CD4-positive, alpha-beta T cell treated with Interleukin-2 at 100 ng/mL for 4 hours (primary cell): ENCODE measurements at places on chromosomes 3 and 15.

GRCh38 chr3:131174752-131175151 lies 148.1 kb downstream of the NEK11 start:
- peak; percentile 29 for DNase-seq

GRCh38 chr15:86644339-86644738 lies 564.7 kb downstream of the AGBL1 start:
- DNase-seq = no peak

DNA sequence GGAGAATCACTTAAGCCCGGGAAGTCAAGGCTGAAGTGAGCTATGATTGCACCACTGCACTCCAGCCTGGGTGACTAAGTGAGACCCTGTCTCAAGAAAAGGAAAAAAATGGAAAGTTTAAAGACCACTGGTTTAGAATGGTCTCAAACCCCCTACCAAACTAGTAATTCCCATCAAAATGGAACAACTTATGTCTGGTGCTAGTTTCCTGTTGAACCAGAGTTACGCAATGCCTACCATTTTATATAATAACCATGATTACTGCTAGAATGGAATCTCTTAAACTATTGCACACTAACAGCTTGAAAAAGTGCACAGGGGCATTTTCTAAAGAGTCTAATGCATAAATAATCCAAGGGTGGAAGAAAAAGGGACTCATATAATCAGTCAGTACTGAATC lies 43.6 kb downstream of the DMXL2 start:
- no peak for DNase-seq

GRCh38 chr3:79246875-79247724 lies 520.7 kb downstream of the ROBO1 start:
- no peak for DNase-seq

GRCh38 chr3:169787791-169788190 lies 14.6 kb downstream of the MYNN start:
- DNase-seq = no peak

DNA sequence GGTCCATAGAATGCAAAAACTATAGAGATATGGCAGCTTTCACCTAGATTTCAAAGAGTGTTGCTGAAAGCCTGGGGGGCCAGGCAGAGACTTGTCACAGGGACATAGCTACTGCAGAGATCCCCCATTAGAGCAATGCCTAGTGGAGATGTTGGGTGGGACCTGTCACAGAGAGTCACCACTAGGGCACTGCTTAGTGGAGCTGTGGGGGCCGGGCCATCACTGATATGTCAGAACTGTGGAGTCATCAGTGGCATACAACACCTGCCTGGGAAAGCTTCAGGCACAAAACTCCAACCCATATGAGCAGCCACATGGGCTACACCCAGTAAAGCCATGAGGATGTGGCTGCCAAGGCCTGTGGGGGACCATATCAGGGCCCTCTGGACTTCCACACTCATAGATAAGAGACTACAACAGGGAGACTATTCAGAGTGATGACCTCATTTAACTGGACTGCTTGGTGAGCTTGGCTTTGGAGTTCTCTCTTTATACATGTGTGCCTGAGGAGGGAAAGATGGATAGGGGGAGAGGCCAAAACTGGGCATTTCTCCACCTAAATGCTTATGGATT lies 176.3 kb downstream of the ZNF621 start:
- DNase-seq = no peak

GRCh38 chr15:75598361-75598760 lies 19.2 kb upstream of the PTPN9 start:
- DNase-seq = no peak

DNA sequence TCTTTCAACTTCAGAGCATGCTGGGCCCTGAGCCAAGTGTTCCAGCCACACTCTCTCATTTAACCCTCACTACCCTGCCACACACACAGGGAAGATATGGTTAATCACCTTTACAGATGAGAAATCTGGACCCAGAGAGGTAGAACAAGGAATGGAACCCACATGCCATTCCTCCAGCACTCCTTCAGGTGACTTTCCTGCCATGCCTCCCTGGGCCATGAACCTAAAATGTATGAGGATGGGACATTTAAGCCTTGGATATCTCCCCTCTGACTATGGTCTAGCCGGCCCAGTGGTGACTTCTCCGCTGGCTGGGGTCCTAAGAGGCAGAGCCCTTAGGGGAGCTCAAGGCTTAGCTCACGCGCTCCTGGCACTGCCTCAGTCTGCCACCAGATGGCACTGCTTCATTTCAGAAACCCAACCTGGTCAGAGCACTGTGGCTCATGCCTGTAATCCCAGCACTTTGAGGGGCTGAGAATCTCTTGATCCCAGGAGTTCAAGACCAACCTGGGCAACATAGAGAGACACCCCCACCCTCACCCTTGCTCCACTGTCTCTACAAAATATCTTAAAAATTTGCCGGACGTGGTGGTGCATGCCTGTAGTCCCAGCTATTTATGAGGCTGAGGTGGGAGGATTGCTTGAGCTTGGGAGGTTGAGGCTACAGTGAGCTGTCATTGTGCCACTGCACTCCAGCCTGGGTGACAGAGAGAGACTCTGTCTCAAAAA lies 2.2 kb upstream of the DCAF1 start:
- peak; percentile 84 for DNase-seq

DNA sequence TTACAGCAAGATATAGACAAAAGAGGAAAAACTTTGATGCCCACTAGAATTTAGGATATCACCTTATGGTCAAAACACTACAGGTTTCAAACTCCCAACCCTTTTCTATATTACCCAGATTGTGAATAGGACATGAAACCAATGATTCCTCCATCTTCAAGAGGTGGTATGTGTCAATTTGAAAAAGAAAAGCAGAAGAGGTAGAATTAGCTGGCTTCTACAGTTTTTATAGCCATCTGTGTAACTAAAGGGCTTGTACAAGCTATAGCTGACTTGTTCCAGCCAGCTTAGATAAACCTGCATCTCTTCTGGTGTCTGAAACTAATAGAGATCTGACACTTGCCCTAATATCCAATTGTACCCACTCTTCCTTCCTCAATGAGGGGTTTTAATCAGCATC lies 24.9 kb upstream of the HGD start:
- DNase-seq = no peak

GRCh38 chr3:174099724-174100123 lies 702.2 kb downstream of the NLGN1 start:
- no peak for DNase-seq

GRCh38 chr3:177057768-177058167 lies 139.5 kb downstream of the TBL1XR1 start:
- peak; percentile 54 for DNase-seq

GRCh38 chr15:40902605-40903561 lies 8.6 kb downstream of the VPS18 start:
- DNase-seq = no peak

GRCh38 chr3:89025185-89025584 lies 82.2 kb upstream of the EPHA3 start:
- no peak for DNase-seq

- DNase-seq = no peak
Measured at GRCh38 chr3:16788440-16789056, 96.2 kb upstream of the PLCL2 start.

DNA sequence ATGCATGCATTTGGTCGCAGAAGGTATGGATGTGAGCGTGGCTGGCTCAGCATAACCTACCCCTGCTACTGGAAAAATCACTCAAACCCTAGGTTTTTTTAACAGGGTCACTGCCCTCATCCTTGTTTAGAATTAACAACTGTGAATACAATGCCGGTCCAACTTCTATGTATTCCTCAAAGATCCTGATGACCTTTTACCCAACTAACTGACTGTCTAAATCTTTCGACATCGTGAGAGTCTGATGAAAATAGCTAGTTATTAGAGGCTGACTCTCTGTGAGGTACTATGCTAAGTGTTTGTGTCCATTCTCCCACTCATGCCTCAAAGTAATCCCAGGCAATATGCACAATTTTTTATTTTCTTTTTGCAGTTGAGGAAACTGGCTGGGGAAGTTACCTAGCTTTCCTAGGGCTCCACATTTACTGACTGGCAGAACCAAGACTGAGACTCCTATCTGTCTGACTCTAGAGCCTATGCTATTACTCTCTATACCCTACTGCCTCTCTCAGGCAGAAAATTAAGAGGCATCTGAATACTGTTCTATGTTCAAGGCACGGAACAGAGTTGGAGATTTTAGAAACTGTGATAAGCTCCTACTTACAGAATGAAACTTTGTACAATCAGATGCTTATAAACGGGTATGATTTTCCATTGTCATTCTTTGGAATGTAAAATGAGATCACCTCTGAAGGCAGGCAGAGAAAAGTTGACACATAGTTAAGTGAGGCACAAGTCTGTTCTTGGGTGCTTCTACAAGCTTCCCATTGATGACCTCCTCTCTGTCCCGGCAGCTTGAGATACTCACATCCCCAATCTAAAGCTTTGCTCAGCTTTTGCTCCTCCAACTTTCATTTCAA lies 56.4 kb downstream of the FILIP1L start:
- DNase-seq = no peak

- no peak for DNase-seq
Measured at GRCh38 chr3:57451150-57451846, 92.8 kb downstream of the DNAH12 start.

DNA sequence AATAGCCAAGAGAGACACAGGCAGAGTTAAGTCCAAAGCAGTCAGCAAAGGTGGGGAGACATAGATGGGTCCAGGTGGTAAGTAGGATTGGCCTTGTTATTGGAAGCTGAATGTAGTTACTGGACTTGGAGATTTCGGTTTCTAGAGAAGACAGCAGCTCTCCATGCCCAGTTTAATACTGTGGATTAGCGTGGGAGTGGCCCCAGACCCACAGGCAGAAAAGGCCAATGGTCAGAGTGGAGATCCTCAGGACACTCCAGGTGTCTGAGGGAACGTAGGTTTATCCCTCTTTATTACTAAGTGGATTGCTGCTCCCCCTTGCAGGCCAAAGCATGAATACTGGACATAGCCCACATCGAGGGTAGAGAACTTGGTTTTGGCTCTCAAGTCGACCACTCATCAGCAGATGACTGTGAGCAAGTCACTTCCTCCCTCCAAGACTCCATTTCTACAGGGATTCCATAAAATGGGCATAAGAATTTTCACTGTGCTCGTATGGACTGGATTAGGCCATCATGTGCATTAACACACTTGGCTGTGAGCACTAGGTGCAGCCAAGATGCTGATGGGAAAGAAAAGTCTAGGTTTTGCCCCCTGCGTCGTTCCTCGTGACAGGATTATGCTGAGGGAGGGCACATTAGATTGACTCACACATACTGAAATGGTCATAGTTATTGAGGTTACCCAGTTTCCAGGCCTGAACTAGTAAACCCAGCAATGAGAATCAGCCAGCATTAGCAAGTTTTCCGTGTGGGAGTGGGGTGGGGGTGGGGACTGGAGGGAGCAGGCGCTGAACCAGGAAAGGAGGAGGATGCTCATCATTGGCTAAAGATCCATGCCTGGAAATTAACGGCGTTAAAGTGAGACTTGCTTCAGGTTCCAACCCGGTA lies 225.2 kb upstream of the TPRG1 start:
- no peak for DNase-seq

DNA sequence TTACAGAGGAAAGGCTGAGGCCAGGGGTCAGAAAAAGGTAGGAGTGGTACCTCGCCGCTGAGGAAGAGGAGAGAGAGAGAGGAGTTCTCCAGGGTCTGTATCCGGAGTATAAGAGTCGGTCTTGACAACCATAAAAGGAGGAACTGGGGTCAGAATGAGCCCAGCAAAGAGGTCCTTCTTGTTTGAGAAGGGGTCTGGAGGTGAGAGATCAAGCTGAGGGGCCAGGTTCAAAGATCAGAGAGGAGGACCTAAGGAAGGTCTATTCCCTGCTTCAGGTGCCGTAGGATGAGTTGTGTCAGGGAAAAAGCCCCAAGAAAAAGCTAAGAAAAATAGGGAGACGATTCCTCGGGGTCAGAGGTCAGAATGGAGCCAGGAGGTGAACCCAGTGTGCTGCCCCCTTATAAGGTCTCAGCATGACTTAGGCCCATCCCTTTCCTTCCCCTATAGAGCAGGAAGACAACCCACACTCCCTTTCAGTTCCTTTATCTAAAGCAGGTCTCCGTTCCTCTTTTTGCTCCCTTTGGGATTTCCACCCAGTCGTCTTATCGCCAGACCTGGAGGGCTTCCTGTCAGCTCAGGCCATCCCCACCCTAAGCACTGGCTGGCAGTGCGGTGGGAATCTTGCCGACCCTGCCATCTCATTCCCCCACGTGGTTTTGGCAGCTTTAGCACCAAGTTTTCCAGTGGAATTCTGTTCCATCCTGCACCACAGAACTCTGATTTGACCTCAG lies 651 bp downstream of the MTMR14 start:
- peak; percentile 5 for DNase-seq
